ENCODE measurements at places on chromosomes 1 and 21.

GRCh38 chr1:154483941-154484803 is 17.8 kb upstream of the TDRD10 start:
- DNase-seq = no peak

GRCh38 chr1:33057095-33057494 is 20.4 kb upstream of the AK2 start:
- DNase-seq = no peak

DNA sequence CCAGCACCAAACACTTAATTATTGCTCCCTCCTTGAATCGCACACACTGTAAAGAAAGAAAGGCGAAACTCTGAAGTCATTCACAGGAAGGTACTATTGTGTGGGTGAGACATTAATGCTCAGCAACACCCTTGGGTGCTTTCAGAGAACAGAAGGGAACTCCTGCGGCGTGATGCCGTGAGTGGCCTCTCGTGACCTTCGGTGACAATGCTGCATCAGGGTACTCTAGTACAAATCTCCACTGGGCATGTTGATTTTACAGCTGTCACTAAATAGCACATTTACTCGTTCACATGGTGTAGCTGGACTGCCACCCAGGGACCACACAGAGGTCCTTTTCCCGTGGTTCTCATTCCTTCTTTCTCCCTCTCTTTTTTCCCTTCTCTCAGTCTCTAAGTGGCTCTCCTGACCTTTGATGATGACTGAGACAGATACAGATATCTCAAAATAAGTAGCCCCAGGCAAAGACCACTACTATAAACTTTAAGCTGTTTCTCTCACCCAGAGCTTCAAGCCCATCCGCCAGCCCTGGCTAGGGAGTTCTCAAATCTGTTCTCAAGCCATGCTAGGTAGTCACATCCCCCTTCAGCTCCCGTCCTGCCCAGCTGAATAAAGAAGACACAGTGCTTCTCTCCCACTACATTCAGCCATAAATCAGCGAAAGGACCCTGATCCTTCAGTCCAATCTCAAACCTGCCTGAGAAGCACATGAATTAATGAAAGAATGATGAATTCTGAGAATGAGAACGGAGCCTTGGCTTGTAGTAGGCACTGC is 223.4 kb upstream of the FMN2 start:
- no peak for DNase-seq

GRCh38 chr1:19154876-19155275 is 55.2 kb downstream of the UBR4 start:
- DNase-seq = no peak

DNA sequence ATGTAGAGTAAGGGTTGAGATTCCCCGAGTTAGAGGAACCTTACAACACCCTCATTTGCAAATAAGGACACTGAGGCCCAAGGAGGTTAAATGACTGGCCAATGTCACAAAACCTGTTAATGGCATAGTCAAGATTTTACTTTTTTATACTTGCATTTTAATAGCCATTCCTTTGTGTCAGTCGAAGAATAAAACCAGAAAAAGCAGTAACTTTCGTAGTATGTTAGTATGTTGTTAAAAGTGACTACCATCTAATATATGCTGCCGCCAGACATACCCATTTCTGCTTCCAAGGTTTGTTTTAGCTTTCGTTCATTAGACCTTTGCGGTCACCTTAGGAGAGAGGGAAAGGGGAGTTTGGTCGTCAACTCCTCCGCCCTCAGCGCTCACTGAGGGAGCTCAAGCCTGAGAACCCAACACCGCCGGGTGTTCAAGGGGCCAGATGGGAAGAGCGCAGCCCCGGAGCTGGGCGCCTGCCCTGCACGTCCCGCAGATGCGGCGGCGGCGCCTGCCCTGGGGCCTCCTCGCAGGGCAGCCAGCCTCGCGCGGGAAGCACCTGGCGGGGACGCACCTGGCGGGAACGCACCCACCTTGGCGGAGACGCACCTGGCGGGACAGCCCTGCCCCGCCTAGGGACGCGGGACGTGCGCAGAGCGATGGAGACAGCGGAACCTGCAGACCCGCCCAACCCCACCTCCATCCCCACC is 466 bp downstream of the VPS26C start:
- no peak for DNase-seq

GRCh38 chr21:33374450-33375096 is 28.6 kb upstream of the IFNGR2 start:
- peak; percentile 71 for DNase-seq

DNA sequence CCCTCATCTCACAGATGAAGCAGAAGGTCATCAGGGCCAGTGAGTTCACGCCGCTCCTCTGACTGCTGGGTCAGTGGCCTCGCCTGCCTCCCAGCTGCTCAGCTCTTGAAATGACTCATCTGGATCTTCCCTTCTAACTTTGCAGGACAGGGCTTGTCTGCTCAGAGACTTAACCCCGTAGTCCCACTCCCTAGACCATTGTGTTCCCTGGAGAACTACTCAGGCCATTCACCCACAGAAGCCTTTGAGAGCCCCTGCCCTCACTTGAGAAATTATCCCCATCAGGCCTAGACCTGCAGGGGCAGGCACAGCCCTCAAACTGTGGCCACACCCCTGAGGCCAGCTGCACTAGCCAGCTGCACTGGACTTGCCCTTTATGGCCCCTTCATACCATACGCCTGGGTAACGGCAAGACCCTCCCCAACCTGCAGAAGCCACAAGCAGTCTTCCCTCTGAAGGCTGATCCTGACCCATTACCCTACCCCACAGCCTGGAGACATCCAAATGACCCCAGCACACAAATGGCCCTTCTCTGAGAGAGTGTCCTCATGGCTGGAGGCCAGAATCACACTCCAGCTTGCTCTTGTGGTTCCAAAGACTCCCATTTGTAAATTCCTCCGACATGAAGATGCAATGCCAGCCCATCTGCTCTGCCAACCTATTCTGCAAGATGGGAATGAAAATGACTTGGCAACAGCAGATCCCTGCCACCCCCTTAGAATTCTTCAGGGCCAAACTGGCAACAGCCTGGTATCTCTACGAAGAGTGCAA is 33.2 kb downstream of the RCSD1 start:
- DNase-seq = no peak

- peak; percentile 55 for DNase-seq
Observed at GRCh38 chr1:10514490-10515235, 39.9 kb downstream of the PEX14 start.

DNA sequence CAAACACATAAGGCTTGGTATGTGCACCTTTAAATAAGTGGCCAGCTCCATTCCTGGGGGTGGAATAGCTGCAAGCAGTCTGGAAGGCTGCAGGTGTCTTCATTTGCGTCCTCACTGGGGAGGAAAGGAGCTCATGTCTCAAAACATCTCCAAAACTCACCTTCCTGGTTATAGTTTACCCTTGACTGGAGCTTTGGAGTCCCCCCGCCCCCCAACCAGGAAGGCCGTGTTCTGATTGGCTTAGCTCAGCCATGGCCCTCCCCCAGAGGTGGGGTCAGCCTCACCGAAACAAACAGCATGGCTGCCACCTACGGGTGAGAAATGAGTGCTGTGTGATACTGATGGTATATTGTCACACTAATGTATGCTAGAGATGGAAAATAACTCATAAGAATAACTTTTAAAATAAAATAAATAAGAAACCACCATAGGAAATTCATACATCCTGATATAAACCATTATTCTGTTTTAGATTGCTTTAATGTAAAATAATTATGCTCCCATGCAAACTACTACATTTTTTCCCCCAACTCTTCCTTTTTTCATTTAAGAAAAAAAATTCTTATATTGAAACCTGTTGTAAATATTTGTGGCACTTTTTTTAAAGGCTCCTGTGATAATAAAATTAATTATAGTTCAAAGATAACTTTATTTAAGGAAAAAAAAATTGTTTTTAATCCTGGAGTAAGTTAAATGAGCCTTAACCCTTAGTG is 90.8 kb downstream of the ZP4 start:
- DNase-seq = peak; percentile 64

DNA sequence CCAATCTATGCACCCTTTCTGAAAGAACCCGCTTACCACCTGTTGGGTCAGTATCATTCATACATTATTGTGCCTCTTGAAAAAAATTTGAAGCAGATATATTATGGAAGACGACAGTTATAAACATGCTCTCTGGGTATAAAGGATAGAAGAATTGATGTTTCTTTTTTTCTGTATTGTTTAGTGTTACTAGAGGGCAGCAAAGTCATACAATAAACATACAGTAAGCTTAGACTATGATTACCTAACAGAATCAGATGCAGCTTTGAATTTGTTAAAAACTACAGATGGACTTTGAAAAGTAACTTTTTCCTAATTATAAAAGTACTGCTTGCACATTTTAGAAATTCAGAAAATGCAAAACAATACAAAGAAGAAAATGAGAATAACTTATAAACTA is 11.1 kb upstream of the PAXBP1 start:
- no peak for DNase-seq

DNA sequence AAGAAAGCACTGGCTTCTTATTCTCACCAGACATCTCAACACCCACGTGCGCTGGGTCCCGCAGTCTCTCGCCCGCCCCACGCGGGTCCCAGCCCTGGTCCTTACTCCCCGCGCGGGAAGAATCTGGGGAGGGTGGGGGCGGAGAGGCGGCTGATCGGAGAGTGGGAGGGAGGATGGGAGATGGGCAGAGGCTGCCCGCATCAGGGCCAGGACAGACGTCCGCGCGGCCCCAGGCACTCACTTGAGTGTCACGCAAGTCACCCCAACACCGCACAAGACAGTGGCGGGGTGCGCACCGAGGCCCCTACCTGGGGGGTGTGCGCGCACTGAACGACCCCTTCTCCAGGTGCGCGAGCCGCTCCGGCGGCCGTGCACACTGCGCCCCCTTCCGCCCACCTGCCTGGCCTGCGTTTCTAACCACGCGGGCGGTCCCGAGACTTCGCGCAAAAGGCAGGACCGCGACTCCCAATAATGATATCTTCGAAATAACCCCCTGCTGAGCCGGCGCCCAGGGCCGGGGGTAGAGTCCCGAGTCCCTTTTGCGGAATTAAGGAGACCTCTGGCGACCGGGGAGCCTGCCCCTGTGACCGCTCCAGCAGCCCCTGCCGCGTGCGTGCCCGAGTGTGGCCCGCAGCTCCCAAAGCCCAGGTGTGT is 6.0 kb upstream of the SIM2 start:
- DNase-seq = no peak
